ENCODE measurements at places on chromosomes 11 and 22.

DNA sequence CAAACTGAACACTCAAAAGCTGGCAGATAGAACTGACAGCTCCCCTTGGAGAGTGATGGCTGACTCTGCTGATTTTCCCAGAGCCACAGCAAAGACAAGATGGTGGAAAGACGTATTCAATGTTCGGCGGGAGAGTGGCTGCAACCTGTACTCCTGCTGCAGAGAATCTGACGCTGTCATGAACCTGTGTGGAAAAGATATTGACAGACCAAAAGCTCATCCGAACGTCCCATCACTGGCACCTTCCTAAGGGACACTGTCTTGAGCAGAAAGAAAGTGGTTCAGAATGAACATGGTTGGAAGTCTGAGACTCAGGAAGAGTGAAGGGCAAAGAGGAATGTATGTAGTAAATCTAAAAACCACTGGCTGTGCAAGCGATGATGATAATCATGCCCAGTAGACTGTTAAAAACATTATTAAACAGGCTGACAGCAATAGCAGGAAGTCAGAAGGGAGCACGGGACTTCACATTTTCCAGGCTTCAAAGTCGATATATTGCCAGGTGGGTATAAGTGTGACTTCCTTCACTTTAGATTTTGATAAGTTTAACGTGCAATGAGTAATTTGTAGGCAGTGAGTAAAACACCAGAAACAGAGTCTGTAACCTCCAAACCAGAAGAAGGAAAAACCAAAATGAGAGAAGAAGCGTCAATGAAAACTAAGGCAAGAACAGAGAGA is 6.2 kb upstream of the IL17REL start:
- no peak for DNase-seq

DNA sequence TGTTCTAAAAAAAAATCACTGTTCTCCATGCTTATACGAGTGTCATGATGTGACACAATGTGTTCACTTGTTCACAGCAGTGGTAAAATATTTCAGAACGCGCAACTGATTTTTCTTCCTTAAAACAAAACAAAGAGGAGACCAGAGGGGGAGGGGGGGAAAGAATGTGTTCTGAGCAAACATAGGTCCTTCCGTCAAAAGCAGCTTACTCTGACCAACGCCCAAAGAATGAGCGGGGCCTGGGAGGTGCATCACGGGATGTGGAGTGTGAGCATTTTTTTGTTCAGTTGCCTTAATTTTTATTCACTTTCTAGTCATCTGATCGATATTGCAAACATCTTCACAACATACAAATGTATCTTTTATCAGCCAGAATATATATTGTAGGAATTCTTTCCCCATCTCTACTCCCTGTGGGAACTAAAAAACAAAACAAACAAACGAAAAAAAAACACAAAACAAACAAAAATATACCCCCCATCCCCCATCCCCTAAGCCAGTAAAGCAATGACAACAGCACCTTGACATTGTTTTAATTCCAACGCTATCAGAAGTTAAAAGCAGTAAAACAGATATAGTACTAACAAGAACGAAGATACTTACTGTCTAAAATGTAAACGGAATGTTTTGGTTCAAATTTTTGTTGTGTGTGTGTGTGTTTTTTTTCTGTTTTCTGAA is 43.3 kb downstream of the BDNF start:
- no peak for DNase-seq

GRCh38 chr11:61526229-61526628 is 17.7 kb downstream of the LRRC10B start:
- DNase-seq, result no peak

GRCh38 chr11:14029971-14030920 is 67.7 kb downstream of the SPON1 start:
- DNase-seq, result no peak

DNA sequence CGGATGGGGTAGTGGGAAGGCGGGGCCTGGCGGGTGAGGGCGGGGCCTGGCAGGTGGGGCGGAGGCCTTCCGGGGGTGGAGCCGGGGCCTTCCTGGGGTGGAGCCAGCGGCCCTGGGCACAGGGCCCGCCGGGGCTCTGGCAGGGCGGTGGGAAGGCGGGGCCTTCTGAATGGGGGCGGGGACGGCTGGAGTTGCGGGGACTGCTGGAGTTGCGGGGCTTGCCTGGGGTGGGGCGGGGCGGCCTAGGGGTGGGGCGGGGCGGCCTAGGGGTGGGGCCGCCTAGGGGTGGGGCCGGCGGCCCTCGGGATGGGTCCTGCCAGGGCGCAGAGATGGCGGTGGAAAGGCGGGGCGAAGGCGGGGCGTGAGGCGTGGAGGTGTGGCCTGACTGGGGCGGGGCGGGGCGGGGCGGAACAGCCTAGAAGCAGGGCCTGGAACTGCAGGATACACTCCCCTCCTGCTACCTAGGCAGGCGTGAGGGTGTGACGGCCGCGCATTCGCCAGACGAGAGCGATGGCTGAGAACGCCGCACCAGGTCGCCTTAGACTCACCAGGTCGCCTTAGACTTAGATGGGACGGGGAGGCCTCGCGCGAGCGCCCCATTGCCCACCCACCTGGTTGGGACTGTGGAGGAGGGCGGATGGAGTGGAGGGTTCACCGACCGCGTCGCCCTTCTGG is 19.3 kb downstream of the RRP7A start:
- peak; percentile 62 for DNase-seq

GRCh38 chr11:110133160-110133559 is 40.0 kb downstream of the ZC3H12C start:
- DNase-seq, result no peak

DNA sequence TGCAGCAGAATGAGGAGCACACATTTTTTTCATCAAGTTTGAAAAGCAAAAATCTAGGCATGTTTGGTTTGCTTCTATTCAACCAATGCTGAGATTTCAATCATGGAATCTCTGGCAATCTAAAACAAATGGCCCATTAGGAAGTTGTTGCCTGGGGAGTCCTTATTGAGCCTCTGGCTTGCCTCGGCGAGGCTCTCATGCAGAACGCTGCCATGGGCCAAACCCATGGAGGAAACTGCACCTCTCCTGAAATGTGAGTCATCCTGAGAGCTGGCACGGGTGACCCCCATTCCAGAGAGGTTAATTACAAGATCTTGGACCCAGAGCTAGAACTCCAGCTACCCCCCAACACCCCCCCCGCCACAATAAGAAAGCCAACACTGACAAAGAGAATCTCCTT is 80.7 kb downstream of the MN1 start:
- DNase-seq, result no peak

DNA sequence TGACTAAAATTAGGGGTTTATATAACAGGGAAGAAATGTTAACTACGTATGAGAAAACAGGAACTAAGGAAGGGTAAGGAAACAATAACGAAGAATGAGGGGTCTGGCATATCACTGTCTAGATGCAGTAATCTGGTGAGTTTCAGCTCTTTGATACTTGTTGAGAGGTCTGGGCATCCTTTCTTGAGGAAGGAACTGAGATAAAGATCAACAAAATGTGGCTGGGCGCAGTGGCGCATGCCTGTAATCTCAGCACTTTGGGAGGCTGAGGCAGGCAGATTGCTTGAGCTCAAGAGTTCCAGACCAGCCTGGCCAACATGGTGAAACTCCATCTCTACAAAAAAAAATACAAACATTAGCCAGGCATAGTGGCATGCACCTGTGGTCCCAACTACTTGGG is 2.7 kb downstream of the DCDC1 start:
- DNase-seq, result no peak

- no peak for DNase-seq
Measured at GRCh38 chr22:32389685-32390084, 22.4 kb downstream of the RTCB start.

- DNase-seq, result no peak
Measured at GRCh38 chr11:62020661-62021060, 53.2 kb upstream of the FTH1 start.

GRCh38 chr11:74033046-74033445 is 24.2 kb upstream of the UCP3 start:
- DNase-seq, result no peak

DNA sequence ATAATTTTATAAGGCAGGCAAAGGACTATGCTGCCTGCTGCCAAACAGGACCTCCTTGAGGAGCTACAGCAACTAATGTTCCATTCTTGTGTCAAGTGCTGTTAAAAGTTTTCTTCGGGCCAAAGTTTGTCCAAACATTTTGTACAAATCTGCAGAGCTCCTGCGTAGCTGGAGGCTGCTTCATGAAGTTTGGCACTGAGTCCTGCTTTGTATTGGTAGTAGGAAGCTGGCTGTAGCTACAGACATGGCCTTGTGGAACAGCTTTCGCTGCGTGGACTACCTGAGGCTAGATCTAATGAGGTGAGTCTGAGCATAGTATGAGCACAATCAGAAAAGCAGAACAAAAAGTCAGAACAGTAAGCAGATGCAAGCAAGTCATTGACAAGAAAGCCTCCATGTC is 528.1 kb downstream of the DLG2 start:
- DNase-seq, result no peak

GRCh38 chr11:106326087-106326486 is 248.6 kb downstream of the AASDHPPT start:
- DNase-seq, result no peak

DNA sequence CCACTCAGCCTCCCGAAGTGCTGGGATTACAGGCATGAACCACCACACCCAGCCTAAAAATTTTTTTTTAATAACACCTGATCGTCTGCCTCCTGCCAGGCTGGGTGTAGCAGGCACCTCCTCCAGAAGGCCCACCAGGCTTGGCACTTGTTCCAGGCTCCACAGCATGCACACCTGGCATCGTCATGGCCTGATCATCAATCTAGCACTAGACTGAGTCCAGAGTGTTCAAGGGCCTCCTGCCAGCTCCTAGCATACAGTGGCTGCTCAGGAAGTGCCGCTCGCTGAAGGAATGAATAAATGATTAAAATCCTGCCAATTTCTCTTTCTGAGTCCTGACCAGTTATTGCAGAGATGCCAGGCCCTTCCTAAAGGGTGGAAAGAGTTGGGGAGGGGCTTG is 3.5 kb upstream of the PDGFB start:
- no peak for DNase-seq

DNA sequence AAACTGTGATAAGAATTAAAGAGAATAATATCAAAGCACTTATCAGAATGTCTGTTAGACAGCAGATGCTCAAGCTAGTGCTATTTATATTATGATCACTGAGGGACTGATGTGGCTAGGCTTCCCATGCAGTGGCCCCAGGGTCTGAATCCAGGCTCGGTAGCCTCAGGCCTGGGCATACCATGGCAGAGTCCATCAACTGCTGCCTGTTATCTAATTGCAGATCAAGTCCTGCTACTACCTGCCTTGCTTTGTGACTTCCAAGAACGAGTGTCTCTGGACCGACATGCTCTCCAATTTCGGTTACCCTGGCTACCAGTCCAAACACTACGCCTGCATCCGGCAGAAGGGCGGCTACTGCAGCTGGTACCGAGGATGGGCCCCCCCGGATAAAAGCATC is 57.5 kb downstream of the TIMP3 start:
- no peak for DNase-seq
